Midbrain (tissue), 1 donor: ENCODE measurements at places on chromosomes 4 and X.

DNA sequence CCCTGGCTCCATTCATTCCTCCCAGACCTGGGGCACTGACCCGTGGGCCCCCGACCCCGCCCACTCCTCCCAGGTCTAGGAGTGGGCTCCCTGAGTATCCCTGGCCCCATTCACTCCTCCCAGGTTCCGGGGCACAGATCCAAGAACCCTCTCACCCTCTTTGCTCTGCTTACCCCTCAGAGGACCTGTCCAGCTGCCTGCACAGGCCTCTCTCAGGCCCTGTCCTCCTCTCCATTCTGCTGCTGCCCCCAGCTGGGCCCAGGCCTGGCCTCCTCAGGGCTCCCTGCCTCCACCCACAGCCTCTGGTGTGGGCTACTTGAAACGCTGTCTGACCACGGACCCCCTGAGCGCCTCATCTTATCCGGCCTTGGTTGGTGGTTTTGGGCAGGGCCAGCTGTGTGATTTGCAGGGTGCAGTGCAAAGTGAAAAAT lies 217.7 kb upstream of the PSAPL1 start:
- DNase-seq = no peak

DNA sequence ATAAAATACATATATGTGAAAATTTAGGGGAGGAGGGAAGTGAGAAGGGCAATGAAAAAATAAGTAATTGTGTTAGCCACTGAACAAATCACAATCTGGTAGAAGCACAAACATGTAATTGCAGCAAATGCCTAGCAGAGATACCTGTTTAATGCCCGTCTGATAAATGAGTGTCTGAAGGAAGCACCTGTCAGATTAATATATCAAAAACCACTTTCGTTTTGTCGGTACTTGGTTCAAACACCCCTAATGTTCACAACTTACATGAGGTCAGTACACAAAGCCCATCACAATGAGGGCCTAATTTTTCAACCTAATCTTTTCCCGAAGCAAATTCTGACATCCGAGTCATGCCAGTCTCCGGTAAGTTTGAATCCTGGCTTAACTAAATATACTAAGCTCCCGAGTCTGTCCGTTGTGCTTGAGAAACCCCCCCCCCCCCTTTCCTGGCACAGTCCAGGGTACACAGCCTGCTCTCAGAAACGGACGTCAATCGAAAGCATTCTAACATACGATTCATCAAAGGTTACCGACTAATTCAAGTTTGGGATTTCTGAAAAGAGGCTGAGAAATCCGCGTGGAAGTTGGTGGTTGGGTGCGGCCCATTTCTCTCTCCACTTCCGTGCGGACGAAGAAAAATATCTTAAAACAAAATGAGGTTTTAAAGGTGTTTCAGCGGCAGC lies 758 bp downstream of the SDAD1 start:
- DNase-seq = no peak

- DNase-seq = no peak
Observed at GRCh38 chrX:152915541-152916241, 17.8 kb downstream of the ZNF185 start.

DNA sequence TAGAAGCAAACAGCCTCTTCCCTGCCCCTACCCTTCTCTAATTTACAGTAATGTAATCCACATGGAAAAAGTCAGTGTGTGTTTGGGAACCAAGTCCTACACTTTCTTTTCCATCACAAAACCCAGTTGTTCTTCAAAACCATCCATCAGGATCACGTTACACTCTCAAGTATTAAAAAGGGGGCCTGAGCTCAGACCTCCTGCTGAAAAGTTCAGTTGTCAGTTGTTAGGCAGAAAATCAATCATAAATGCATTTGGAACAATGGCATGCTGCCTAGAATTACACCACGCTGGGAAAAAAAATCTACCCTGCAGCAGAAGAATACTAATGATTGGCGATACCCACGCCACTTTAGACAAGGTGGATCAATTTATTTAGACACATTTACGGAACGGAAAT lies 236.5 kb downstream of the PARM1 start:
- DNase-seq = no peak

GRCh38 chr4:46818604-46819003 lies 90.4 kb downstream of the COX7B2 start:
- DNase-seq = no peak

DNA sequence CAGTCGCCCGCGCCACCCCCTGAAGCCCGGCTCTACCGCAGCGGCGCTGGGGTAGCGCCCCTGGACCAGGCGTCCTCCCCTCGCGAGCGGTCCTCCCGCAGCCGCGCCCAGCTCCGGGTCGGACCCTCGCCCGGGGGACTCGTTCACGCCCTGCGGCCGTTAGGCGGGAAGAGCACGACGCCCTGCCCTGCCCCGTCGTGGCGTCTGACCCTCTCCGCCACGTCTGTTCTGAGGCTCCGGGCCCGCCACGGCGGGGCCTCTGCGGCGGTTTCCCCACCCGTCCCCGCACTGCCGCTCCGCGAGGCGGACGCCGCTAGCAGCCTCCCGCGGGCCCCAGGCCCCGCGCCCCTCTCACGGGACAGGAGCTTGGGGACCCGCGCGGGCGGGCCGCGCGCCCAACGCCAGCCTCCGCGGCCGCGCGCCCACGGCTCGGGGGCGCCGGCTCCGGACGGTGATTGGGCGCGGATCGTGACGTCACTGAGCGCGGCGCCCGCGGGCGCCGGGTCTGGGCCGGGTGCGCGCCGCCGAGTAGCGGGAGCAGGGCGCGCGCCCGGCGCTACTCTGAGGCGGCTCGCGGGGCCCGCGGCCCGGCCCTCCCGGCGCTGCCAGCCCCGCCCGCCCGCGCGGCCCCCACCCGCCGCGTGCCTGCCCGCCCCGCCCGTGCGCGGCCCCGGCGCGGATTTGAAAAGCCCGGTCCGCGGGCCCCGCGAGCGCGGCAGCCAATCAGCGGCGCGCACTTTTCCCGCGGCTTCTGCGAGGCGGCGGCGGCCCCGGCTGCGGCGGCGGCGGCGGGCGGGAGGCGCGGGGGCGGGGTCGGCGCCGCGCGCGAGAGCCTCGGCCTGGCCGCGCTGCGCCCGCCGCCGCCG lies at the start of gene NSD2:
Gene NSD2, plus strand, starts transcription at position 816 of the 866 bp plus-strand sequence. CDS start 29,262 bp downstream, outside the sequence.
- DNase-seq = peak; percentile 89

- no peak for DNase-seq
Observed at GRCh38 chr4:171024720-171025303, 788.4 kb upstream of the GALNTL6 start.

DNA sequence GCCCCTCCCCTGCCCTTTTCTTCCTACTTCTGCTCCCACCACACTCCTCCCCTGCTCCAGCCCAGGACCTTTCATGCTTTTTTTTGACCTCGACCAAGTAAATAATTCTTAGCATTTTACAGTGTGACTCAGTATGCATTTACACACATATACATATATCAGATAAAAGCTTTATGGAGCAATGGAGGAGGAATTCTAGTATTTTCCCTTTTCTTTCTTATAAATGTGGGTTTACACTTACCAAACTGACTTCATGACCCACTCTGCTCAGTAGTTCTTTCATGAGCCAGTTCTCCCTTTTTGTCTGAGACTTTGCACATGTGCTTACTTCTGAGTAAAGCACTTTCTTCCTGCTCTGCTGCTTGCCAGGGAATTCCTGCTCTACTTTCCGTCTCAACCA lies 111.8 kb upstream of the H2AZ1 start:
- DNase-seq = no peak

DNA sequence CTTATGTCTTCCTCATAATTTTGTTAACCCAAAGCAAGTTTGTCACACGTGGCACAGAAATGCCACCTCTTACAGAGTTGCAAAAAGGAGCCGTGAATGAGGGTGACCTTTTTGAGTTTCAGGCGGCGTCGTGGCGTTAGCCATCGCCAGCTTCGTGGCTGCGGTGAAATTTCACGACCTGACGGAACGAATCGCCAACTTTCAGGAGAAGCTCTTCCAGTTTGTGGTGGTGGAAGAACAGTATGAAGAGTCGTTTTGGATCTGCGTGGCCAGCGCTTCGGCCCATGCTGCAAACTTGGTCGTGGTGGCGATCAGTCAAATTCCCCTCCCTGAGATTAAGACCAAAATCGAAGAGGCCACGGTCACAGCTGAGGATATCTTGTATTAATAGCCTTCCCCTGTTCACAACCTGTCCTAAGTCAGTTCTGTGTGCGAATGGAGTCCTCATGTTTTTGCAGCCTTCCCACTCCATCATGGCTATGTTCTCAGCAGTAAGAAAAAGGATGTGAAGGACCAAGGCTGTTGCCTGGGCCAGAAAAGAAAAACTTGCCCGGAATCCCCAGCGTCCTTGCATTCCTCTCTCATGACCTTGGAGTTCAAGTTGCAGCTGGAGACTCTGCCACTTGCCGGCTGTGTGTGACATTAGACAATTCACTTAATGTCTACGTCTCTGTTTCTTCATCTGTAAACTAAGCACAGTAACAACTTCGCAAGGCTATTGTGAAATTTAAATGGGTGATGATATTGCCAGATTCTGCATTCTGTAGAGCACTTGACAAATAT lies 11.9 kb downstream of the CLRN2 start:
- DNase-seq = no peak

- no peak for DNase-seq
Observed at GRCh38 chr4:13386405-13387107, 97.6 kb downstream of the RAB28 start.

DNA sequence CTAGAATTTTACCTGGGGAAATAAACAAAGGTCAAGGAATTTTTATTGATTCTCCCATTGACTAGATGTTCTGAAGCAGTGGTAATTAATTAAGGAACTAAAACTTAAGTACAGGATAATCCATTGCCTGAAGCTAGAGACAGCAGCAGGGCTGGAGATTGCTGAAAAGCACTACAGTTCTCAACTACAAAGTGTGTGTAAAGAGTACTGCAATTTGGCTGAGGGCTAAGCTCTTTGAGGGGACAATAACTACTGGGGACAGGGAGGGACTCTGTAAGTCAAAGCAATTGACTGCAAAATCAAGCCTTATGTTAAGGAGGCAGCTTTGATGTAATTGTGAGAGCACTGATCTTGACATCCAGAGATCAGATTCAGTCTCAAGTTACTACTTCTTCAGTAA lies 260.4 kb downstream of the GALNTL6 start:
- no peak for DNase-seq

- no peak for DNase-seq
Observed at GRCh38 chrX:120238933-120239332, 11.7 kb upstream of the ZBTB33 start.

GRCh38 chr4:52376132-52376704 lies 282.9 kb downstream of the USP46 start:
- peak; percentile 38 for DNase-seq

DNA sequence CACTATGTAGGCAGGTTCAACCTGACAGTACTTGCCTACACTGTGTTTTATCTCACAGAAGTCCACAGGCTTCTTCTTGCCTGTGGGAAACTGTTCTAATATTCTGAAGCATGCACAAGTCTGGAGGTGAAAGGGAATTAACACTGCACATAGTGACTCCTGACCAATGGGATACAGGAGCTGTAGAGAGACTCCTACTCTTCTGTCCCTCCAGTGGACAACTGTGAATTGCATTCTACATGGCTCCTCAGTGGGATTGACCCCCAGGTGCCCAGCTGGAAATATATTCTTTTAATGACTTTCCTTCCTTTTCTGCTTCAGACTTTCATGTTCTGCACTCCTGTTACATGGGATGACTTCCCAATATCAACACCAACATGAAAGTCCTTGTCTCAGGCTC lies 8.2 kb upstream of the YIPF6 start:
- no peak for DNase-seq

GRCh38 chr4:41613386-41613785 lies 75.4 kb downstream of the LIMCH1 start:
- DNase-seq = no peak

GRCh38 chrX:11893933-11894710 lies 136.1 kb downstream of the MSL3 start:
- DNase-seq = no peak

DNA sequence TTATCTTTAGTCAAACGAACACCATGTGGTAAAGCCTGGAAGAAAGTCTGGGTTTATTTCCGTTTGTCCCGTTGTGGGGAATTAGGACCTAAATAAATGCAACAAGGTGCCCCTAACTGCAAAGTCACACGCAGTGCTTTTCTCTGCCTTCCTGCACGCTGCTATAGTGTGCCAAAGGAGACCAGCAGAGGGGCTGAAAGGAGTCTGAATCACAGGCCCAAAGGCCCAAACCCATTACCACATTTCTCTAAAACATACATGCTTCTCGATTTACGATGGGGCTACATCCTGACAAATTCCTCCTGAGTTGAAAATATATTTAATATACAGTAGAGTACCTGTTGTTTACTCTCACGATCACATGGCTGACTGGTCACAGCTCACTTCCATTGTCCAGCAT lies 4.5 kb downstream of the VEGFC start:
- DNase-seq = no peak

GRCh38 chr4:61173799-61174198 lies 26.3 kb upstream of the ADGRL3 start:
- DNase-seq = no peak

GRCh38 chrX:134738986-134739740 lies 80.9 kb upstream of the PLAC1 start:
- no peak for DNase-seq

GRCh38 chr4:107546638-107547037 lies 173.4 kb downstream of the PAPSS1 start:
- no peak for DNase-seq

GRCh38 chr4:148764720-148765119 lies 322.5 kb upstream of the NR3C2 start:
- no peak for DNase-seq

GRCh38 chr4:57553728-57554127 lies 443.5 kb upstream of the IGFBP7 start:
- DNase-seq = no peak

DNA sequence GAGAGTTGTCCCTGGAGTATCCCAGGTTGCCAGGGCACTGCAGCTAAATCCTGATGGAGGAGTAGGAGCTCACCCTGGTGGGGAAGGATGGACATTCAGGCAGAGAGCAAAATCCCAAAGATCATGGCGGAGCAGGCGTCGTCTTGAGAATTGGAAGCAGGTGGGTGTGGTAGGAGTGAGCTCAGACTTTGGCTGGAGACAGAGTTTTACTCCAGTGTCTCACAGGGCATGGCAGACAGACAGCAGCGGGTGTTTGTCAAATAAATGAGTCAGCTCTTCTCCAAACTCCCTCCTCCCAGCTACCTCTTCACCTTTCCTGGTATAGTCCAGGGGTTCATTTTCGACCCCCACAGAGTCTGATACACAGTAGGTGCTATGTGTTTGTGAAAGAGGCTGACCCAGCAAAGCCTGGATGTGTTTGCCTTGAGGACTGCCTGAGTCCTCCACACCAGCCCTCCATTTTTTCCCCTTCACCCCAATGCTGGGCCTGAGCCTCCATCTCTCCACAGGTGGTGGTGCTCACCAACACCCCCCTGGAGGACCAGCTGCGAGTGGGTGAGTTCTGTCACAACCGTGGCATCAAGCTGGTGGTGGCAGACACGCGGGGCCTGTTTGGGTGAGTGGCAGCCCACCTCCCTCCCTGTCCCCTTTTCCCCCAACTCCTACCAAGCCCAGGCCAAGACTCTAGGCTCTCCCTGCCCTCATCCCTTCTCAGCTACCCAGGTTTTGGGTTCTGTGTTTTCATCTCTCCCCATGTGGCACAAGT lies 6.9 kb downstream of the UBA1 start:
- DNase-seq = no peak

- no peak for DNase-seq
Observed at GRCh38 chrX:13716905-13717304, 17.5 kb downstream of the TRAPPC2 start.
